Cardiac muscle cell (in vitro differentiated cells and primary cell): ENCODE measurements at places on chromosomes 6 and 20. TPM values are rescaled to one million over a fixed set of nuclear protein-coding genes. Genes with fewer than 3 reads are reported as not detected.
A peak's percentile ranks its signal among the peaks of the same experiment; 100 is the strongest.

GRCh38 chr6:34672657-34673043, 23.9 kb downstream of the ILRUN start:
- no peak overlapping the region for H3K4me3 ChIP-seq
- no peaks in the 10 kb centered on the region for H3K36me3 ChIP-seq
- H3K27ac ChIP-seq, result no peak overlapping the region
- no peaks in the 10 kb centered on the region for H3K27me3 ChIP-seq

Gene TTLL9
- total RNA-seq, result 0.15 TPM in 1 of 2 replicates, not detected in the other

GRCh38 chr6:18978337-18979128, 591.4 kb downstream of the RNF144B start:
- peaks cover 12% of the 10 kb centered on the region for H3K4me1 ChIP-seq
- peak overlapping the region; percentile 74 for H3K27ac ChIP-seq
- H3K36me3 ChIP-seq, result no peaks in the 10 kb centered on the region
- DNase-seq, result peak; percentile 6
- no peak overlapping the region for H3K4me3 ChIP-seq

DNA sequence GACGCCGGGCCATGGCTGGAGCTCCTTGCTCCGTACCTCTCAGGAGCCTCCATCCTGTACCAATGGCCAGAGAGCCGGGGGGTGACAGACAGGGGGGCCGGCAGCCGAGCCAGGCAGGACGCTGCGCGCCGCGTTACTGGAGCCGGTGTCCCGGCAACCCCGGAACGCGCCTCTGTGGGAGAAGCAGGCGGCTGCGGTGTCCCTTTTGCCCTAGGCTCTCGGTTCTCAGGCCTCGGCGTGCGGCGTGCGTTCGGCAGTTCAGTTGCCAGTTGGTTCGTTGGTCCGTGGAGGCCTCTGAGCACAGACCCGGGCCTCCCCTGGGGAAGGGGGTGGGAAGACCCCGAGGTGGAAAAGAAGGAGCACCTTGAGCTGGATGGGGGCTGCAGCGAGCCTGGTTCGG, at the start of gene SPATS1:
Gene SPATS1, plus strand, starts transcription at position 162 of the 400 bp plus-strand sequence. CDS start 446 bp downstream, outside the sequence.
- DNase-seq, result peak; percentile 16
- no peaks in the 10 kb centered on the region for H3K36me3 ChIP-seq
- H3K4me1 ChIP-seq, result peaks cover 7% of the 10 kb centered on the region

Gene PRPH2
- 7.3 and 10.1 TPM in 2 replicates for total RNA-seq

Gene FAXC
- total RNA-seq, result 0.14 and 0.30 TPM in 2 replicates

DNA sequence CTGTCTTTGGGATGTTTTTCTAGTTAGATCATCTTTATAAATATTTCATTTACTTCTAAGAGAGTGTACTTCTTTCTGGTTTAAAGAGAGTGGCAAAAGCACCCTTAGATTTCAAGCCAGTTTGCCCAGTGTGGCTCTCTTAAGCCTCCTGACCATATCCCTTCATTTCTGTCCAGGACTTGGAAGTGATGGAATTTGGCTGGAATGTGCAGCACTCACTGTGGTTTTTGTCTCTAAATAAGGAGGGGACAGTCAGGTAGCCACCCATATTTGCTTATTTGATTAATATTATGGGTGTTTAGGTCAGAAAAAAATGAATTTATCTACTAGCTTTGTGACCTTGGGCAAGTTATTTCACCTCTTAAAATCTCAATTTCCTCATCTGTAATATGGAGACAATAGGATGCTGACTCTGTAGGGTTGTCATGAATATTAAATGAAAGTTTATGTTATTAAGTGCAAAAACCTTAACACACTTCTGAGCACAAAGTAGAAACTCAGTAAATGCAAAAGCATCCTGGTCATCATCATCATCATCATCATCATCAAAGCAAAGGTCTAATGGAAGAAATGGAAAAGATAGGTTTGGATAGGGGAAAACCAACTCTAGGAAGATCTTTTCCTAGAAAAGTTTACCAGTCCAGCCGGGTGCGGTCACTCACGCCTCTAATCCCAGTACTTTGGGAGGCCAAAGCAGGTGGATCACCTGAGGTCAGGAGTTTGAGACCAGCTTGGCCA, 3.1 kb downstream of the CRYBG1 start:
- no peaks in the 10 kb centered on the region for H3K4me1 ChIP-seq
- H3K36me3 ChIP-seq, result no peaks in the 10 kb centered on the region
- H3K27me3 ChIP-seq, result peaks cover 37% of the 10 kb centered on the region
- no peak for DNase-seq
- H3K27ac ChIP-seq, result no peak overlapping the region

- H3K4me3 ChIP-seq, result no peak overlapping the region
- no peaks in the 10 kb centered on the region for H3K27me3 ChIP-seq
- H3K4me1 ChIP-seq, result peaks cover 23% of the 10 kb centered on the region
- DNase-seq, result no peak
These were observed 81.9 kb downstream of the PLCB1 start for GRCh38 chr20:8213831-8214587.
